ENCODE measurements at places on chromosomes 12 and 14.

DNA sequence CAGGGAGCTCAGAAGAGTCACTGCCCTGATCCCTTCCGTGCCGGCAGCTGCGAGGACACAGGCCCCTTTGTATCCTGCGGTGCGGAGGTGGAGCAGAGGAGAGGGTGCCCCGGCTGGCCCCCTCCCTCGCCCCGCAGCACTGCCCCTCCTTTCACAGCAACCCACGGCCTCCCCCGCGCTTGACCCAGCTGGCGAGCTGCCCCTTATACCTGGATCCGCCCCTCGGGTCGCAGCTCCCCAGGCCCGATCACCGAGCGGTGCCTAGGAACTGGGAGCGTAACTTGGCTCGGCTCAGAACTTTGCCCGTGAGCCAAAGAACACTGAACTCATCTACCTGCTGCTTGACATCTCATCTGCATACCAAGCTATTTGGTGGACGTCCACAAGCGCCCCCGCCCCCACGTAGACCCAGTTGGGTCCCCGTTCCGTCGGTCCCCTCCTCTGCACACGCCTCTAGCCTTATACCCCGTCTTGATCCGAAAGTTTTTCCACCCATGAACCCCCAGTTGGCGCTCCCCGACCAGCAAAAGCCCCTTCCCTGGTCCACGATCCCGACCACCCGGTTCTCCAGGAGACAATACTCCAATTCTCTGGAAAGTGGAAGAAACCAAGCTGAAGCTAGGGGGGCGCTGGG, 697 bp upstream of the DNAJC14 start:
- DNase-seq = no peak

GRCh38 chr12:104638218-104638850, 181.6 kb downstream of the CHST11 start:
- DNase-seq = no peak

- no peak for DNase-seq
Observed at GRCh38 chr14:70640938-70641547, 673 bp upstream of the TTC9 start.

- no peak for DNase-seq
Observed at GRCh38 chr14:94673781-94674231, 61.6 kb downstream of the SERPINA3 start.

- no peak for DNase-seq
Observed at GRCh38 chr14:89771251-89771650, 183.3 kb downstream of the EFCAB11 start.

- DNase-seq = no peak
Observed at GRCh38 chr14:33839193-33840076, 111.4 kb downstream of the EGLN3 start.

DNA sequence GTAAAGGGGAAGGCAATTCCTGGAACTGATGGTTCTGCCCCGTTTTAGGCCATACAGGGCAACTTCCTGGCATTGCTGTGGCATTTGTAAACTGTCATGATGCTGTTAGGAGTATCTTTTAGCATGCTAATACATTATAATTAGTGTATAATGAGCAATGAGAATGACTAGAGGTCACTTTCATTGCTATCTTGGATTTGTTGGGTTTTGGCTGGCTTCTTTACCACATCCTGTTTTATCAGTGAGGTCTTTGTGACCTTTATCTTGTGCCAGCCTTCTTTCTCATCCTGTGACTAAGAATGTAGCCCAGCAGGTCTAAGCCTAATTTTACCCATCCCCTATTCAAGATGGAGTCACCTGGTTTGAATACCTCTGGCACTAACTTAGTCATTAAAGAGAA, 51.2 kb downstream of the TESPA1 start:
- DNase-seq = no peak

- no peak for DNase-seq
Observed at GRCh38 chr14:98893675-98894074, 378.3 kb downstream of the BCL11B start.

- no peak for DNase-seq
Observed at GRCh38 chr14:23896609-23897153, 56.9 kb upstream of the DHRS4 start.

DNA sequence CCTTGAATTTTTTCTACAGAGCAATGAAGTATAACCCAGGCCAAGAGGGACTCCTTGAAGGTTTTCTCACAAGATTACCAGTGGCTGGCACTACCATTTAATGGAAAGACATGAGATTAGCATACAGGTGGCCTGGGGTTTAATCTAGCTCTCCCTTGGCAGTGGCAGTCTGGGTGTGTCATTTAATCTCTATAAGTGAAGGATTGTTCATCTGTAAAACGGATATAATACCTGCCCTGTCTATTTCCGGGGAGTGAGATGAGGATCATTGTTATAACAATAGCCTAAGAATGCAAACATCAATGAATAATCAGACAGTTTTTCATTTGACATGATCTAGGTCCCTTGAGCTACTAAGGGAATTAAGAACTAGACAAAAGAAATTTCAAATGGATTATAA, 168.7 kb upstream of the CPNE8 start:
- no peak for DNase-seq

DNA sequence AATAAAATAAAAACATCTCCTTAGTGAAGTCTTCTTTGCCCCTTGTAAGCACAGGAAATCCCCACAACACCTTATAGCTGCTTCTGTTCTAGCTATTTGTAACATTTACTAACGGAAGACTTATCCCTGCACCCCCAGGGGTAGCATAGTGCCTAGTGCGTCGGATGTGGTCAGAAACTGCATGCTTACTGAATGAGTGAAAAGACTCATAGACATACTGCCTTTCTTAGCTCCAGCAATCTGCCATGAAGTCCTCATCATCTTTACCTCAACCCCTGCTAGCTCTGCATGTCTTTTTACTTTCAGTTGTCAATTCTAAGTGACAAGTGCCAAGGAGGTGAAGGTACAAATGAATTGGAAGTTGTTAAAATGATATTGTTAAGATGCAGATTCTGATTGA, 12.9 kb downstream of the RIOX1 start:
- DNase-seq = no peak

- DNase-seq = no peak
Observed at GRCh38 chr14:68820536-68820935, 27.7 kb upstream of the ZFP36L1 start.

DNA sequence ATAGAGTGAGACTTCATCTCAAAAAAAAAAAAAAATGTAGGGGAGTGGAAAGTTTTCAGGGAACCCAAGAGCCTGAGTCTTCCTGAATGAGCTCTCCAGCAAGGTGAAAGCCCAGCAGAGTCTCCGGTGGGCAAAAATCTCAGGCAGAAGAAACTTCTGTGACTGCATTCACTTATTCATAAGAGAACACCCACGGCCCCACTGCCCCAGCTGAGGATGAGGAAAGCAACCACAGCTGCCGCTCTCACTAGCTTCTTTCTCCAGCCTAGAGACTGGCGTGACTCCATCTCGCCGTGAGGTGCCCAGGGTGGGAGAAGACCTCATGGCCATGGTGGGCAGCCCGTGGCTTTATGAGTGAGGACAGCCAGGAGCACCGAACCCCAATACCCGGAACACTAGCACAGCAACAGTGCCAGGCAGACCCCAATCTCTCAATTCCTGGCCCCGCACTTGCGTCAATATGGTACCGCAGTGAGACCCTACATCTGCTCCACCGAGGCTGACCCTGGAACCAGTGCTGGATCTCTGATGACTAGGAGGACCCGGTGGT, 29.7 kb upstream of the DYNC1H1 start:
- no peak for DNase-seq

GRCh38 chr12:52873513-52873831, 24.7 kb upstream of the KRT78 start:
- DNase-seq = no peak

GRCh38 chr12:23504641-23505399, 444.6 kb downstream of the SOX5 start:
- no peak for DNase-seq

- no peak for DNase-seq
Observed at GRCh38 chr14:80924365-80925103, 17.0 kb downstream of the CEP128 start.

DNA sequence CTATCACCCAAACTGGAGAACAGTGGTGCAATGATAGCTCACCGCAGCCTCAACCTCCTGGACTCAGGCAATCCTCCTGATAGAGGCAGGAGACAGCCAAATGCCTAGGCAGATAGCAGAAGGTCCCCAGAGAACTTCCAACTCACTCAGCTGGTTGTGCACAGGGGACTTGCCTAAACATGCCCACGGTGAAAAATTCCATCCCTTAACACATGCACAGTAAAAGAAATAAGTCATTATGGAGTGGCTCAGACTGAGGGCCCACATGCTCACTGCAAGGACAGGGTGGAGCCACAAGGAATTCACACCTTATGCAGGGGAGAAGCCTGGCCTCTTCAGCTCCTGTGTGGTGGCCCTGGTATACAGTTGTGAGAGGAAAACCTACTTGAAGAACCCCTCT, 525.8 kb upstream of the ATP2B1 start:
- no peak for DNase-seq
